ENCODE measurements at places on chromosomes 4 and X.

GRCh38 chr4:141810712-141811375 lies 174.5 kb downstream of the IL15 start:
- DNase-seq, result no peak

DNA sequence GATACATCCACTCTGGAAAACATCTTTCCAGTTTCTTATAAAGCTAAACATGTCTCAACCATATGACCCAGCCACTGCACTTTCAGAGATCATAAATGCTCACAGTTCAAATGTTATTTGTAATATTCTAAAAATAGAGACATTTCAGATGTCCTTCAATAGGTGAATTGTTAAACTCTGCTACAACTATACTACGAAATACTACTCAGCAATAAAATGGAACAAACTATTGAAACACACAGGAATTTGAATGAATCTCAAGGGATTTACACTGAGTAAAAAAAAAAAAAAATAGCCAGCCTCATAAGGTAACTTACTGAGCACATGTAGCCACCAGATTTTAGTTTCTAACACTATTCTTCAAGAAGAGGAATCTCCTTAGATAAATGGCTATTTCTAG lies 253.9 kb downstream of the PCDH18 start:
- no peak for DNase-seq

DNA sequence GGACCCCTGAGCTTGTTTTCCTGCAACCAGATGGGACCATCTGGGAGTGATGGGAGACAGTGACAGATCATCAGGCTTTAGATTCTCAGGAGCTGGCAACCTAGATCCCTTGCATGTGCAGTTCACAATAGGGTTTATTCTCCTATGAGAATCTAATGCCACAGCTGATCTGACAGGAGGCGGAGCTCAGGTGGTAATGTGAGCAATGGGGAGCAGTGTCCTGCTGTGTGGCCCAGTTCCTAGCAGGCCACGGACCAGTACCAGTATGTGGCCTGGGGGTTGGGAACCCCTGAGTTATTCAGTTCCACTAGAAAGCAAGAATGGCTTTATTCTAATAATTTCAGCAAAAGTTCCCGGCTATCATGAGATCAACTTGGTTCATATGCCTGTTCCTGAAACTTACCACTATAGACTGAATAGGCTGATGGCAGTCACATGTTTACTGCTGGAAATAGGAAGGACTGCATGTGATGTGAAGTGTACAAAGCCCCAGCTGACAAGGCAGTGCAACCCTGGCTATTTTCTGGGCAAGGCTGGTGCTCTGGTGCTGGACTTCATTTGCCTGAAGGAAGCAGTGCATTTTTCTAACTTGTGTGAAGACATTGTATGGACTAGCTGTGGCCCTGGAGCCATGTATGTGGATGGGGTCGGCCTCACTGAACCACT lies 107.2 kb downstream of the SPRY1 start:
- no peak for DNase-seq

- peak; percentile 97 for DNase-seq
Observed at GRCh38 chr4:65416891-65417290, 253.4 kb downstream of the EPHA5 start.

DNA sequence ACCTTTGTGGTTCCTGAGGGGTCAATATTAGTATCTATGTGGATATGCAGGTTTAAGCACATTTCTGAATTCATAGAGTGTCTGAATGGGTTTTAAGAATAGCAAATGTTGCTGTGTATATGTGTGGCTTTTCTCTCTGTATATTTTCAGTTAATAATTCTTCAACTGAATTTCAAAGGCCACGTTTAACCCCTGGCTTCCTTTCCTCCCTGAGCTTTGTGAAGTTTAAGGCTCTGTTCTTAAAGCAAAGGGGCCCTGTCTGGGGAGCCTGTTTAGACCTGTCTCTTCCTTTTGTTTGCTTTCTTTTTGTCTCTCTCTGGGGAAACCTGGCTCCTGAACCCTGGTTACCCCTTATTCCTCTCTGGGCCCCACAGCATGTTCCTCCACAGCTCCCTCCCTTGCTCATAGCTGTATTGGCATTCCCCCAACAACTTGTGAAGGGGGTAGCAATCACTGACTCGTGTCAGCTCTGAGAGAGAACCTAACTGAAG lies 139.1 kb downstream of the COL4A6 start:
- DNase-seq, result no peak

GRCh38 chr4:106601519-106601918 lies 232.9 kb upstream of the GIMD1 start:
- no peak for DNase-seq

GRCh38 chr4:38383646-38384121 lies 280.3 kb upstream of the KLF3 start:
- no peak for DNase-seq

DNA sequence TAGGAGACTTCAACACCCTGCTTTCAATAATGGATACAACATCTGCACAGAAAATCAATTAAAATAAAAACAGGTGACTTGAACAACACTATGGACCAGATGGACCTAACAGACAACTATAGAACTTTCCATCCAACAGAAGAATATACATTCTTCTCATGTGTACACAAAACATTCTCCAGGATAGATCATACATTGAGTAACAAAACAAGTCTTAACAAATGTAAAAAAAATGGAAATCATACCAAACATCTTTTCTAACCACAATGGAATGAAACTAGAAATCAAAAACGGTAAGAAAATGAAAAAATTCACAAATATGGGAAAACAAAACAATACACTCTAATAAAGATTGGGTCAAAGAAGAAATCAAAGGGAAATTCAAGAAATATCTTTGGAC lies 24.7 kb downstream of the CYP2U1 start:
- DNase-seq, result no peak

DNA sequence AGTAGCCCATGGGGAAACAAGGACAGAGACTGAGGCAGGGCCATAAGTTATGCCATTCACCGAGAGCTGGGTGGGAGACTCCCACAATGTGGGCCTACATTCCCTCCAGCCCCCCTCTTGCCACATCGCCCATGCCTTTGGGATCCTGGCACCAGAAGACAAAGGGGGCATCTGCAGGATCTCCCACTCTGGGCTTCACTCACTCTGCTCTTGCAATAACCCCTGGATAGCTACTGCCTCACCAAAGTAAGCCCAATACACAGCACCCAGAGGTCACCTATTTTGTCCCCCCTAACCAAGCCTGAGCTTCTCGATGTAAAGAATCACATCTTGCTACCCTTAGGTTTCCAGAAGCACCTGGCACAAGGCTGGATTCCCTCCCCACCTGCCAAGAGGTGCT lies 741 bp upstream of the RTL5 start:
- DNase-seq, result no peak

GRCh38 chr4:83114576-83114975 lies at the start of gene PLAC8:
TSS of gene PLAC8 (minus strand) at chr4:83114729. CDS start at chr4:83107921, 6,808 bp downstream.
- DNase-seq, result no peak

- DNase-seq, result no peak
Observed at GRCh38 chr4:145623831-145624230, 4.6 kb downstream of the MMAA start.

GRCh38 chr4:78768452-78769180 lies 7.5 kb upstream of the BMP2K start:
- no peak for DNase-seq

DNA sequence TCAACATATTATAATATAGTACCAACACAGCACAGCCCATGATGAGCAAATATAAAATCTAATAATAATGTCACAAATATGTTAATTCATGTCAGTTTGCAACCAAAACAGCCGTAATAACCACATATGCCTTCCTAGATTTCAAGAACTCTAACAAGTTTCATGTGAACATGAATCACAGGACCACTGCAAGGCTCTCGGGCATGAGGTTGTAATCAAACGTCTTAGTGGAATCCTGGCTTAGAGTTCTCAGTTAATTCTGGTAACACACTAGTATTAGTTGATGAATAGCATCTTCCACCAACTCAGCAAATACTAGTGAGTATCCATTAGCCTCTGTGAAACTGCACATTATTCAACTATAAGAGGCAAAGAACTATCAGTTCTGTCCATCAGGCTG lies 379.3 kb upstream of the TENM3 start:
- DNase-seq, result no peak

- DNase-seq, result no peak
Observed at GRCh38 chr4:21790438-21791029, 158.0 kb downstream of the KCNIP4 start.

- peak; percentile 38 for DNase-seq
Observed at GRCh38 chr4:55321707-55322264, 24.3 kb upstream of the SRD5A3 start.

DNA sequence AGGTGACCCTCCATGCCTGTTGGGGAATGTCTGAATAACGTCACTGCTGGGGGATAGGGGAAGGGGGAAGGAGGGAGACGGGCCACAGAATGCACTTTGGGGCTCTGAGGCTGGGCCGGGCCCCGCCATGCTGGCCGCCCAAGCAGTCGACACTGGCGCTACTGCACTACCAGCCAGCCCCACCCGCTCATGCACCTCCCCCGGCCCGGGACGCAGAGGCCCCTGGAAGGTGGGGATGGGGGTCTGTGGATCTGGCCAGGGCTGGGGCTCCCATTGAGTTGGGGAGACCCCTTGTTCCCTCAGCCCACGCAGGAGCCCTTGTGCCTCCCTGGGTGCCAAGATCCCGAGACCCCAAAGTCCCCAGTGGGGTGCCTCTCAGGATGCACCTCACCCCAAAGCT lies 17.8 kb downstream of the FLNA start:
- DNase-seq, result no peak

GRCh38 chr4:12416755-12417154 lies 988.1 kb upstream of the HS3ST1 start:
- DNase-seq, result no peak

GRCh38 chr4:20512985-20513384 lies 187.3 kb upstream of the PACRGL start:
- DNase-seq, result no peak

DNA sequence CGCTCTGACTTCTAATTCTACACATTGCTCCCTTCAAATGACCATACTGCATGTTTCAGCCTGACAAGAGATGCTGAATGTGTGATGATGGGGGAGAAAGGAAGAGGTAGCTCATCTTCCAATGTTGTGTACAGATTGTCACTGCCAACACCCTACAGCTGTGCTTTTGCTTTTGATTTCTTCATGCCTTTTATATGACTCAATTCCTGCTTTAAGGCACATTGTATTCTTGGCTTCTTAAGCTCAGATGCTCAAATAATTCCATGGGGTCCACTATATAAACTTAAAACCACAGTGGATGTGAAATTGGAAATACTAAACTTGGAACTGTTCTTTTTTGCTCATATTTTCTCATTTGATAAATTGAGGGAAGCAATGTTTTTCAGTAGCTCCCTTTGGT lies 183.2 kb upstream of the WDFY3 start:
- DNase-seq, result peak; percentile 9

- DNase-seq, result peak; percentile 82
Observed at GRCh38 chr4:92636038-92636806, 332.5 kb downstream of the GRID2 start.

GRCh38 chr4:109462802-109463201 lies 29.2 kb downstream of the SEC24B start:
- no peak for DNase-seq

DNA sequence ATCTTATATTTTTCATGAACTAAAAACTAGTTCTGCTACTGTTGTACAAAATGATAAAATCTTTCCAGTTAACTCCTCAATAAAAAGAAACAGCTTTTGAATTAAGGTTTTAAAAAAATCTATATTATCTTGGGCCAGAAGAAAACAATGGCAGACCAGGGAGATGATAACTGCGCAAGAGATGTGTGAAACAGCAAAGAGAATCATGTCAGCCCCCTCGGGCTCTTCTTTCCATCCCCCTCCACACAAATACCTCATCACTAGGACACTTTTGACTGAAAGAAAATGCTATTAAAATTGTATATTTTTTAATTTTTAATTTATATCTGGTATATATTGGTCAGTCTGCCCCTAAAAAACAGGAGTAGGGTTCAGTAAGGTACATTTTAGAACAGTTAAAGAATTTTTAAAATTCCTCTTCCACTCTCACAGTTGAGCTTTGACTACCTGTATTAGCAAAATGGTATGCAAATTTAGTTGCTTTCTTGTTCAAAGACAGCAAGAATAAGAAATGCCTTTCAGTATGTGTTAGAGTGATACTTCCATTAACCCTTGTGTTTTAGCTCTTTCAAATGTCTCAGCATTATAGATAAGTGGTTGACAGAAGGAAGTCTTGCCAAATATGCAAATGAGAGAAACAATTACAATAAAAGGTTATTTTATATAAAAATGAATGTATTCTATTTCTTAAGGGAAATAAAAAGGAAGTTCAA lies 36.4 kb upstream of the LCORL start:
- no peak for DNase-seq

DNA sequence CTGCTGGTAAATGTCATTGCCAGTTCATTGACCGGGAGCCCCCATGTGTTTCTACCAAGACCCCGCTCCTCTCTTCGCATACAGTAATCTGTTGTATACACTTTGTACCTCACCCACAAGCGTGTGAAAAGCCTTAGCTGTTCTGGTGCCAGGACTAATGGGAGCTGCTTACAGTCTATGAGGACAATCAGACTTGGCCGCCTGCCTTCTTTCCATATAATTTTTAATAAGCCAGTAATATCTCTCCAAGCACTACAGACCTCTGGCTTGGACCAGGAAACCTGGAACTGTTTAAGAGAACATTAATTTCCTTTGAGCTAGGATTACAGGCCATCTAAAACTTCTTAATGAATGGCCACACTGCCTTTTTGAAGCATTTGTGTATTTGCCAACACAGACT lies 149.7 kb upstream of the MSX1 start:
- no peak for DNase-seq

GRCh38 chr4:100359441-100359840 lies 158.4 kb downstream of the EMCN start:
- DNase-seq, result no peak

- DNase-seq, result no peak
Observed at GRCh38 chrX:113651306-113651705, 810.7 kb upstream of the AMOT start.

GRCh38 chr4:32268863-32269262 lies 1548.7 kb downstream of the PCDH7 start:
- no peak for DNase-seq

DNA sequence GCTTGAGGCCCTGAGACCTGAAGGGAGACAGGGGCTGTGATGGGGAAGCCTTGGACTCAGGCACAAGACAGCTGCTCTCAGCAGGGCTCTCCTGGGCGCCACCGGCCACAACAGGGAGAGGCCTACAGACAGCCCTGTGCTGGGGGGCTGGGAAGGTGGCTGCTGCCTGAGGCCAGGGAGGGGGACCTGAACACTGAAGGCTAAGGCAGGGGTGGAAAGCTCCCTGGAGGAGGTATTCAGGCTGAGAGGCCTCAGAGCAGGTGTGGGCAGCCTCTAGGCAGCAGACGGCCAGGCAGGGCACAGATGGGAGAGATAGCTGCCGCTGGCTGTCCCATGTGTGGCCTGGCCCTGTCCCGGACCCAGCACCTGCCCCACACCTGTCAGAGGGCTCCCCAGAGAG lies 33.0 kb downstream of the TACC3 start:
- DNase-seq, result no peak

GRCh38 chr4:89836897-89837384 lies at the start of gene SNCA:
TSS of gene SNCA (minus strand) at chr4:89837161. CDS start at chr4:89835667, 1,494 bp downstream.
- DNase-seq, result peak; percentile 80
